ENCODE measurements at places on chromosomes 7 and 10.

DNA sequence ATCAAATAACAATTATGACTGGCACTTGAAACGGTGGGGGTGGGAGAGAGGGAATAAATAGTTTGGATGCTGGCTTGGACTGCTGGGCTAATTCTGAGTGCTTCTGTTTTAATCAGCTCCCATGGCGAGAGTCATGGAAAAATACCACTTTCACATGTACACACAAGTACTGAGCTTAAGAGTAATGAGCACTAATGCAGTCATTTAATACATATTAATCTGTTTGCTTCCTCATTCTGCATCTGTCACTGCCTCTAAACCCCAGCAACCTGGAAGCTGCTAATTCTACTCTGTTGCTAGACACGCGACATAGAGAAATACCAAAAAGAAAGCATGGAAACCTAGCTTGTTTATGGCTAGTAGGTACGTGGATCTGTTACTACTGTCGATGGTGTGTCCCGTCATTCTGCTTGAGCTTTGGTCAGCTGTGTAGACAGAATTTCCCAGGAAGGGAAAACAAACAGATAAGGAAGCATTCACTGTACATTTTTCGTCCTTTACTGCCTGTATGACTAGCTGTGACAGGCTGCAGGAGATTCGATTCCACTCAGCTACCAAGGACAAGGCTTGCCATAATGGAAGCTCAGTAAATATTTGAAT lies 238.8 kb downstream of the BAMBI start:
- DNase-seq: no peak

DNA sequence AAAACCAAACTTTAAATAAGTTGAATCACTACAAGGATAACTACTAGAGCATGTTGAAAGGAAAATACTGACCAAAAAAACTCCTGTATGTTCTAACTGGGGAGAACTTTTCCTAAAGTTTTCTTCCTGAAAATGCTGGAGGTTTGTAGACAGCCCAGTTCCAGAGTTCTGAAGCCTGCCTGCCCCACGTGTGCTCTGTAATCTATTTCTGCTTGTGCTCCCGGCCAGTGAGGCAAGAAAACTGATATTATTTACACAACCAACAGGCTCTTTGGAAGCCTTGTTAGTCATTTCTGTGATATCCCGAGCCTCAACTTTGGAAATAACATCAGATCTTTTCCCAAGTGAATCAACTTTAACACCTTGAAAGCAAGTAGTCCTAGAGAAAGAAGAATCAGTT lies 46.7 kb downstream of the ZFAND4 start:
- DNase-seq: no peak

GRCh38 chr7:48067475-48067874 lies 21.6 kb upstream of the UPP1 start:
- DNase-seq: no peak

GRCh38 chr7:77439572-77439971 lies 23.4 kb upstream of the GSAP start:
- DNase-seq: no peak

GRCh38 chr7:158133515-158134271 lies 453.9 kb downstream of the PTPRN2 start:
- no peak for DNase-seq

GRCh38 chr10:86330778-86331763 lies 35.5 kb downstream of the GRID1 start:
- no peak for DNase-seq

DNA sequence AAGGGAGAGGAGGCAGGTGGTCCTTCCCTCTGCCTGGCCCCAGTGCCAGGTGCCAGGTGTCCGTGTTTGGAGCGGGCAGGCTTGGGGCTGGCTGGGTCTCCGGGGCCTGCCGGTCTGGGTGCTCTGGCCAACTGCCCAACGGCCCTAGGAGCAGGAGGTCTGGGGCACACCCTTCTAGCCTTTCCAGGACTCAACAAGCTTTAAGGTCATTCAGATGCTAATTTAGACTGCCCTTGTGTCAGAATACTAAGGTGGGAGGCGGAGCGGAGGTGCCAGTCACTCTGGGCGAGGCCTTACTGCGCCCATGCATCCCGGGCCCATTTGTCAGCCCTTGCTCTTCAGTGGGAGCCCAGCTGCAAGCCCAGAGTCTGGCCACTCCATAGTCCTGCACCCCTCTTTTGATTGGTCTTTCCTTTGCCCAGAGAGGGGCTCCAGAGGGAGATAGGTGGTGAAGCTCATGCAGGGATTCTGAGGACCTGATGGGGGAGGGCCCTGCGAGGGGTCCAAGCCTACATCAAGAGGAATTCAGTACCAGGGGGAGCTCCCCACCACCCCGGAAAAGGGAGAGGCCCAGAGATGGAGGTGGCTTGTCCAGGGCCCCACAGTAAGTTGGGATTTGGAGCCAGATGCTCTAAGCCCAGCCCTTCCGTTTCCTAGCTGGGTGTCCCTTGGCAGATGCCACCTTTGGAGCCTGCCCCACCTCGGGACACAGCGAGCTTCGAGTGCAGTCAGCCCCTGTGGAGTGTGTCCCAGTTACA lies 1.3 kb downstream of the PGAM2 start:
- no peak for DNase-seq

- no peak for DNase-seq
Measured at GRCh38 chr7:2404714-2405119, 1.3 kb downstream of the CHST12 start.

- no peak for DNase-seq
Measured at GRCh38 chr7:101550641-101551541, 78.2 kb downstream of the MYL10 start.

DNA sequence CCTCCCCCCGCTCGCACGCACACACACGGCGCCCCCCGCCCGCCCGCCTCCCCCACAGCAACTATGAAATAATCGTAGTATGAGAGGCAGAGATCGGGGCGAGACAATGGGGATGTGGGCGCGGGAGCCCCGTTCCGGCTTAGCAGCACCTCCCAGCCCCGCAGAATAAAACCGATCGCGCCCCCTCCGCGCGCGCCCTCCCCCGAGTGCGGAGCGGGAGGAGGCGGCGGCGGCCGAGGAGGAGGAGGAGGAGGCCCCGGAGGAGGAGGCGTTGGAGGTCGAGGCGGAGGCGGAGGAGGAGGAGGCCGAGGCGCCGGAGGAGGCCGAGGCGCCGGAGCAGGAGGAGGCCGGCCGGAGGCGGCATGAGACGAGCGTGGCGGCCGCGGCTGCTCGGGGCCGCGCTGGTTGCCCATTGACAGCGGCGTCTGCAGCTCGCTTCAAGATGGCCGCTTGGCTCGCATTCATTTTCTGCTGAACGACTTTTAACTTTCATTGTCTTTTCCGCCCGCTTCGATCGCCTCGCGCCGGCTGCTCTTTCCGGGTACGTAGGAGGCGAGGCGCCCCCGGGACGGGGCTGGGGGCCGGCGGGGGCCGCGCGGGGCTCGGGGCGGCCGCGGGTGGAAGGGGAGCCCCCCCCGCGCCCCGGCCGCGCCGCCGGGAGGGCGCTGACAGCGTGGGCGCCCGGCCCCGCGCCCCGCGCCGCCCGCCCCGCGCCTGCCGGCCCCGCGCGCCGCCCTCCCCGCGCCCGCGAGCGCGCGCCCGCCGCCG lies 441 bp downstream of the BMI1 start:
- no peak for DNase-seq

DNA sequence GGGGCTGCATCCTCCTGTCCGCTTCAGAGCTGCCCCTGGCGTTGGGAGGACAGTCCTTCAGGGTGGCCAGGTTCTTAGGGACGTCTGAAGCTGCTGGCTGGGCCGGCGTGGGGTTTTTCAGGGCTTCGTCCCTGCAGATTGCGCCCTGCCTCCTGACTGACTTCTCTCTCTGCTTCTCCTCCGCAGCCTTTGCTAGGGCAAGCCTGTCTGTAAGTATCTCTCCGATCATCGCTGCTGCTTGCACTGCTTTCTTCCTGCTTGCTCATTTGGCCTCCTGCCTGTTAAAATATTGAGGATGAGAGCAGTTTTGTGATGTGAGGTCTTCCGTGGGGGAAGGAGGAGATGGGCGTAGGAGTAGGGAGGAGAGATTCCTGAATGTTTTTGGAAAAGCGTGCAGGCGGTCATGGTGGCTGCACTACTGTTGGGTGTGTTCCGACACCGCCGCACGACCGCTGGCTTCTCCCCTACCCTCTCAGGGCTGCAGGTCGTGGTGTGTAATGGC lies 25.3 kb downstream of the PFKFB3 start:
- no peak for DNase-seq

DNA sequence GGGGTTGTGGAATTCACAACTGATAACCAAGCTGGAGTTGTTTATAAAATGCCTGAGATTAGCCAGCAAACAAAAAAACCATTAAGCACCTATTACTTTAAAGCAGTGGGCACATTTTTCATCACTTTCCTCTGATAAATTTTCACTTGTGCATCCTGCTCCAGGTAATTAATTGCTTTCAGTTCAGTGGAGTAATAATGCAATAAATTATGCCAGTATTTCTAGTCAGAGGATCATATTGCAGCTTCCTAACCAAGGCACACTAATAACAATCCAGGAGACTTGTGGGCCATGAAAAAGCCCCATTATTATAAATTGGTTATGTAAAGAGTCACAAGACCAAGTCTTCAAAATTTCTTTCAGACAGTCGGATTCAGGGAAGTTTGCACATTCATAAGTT lies 193.2 kb downstream of the LRMDA start:
- DNase-seq: no peak

GRCh38 chr10:27319752-27320431 lies 79.3 kb upstream of the ACBD5 start:
- DNase-seq: peak; percentile 1

- no peak for DNase-seq
Measured at GRCh38 chr10:66350622-66351399, 575.0 kb upstream of the LRRTM3 start.

DNA sequence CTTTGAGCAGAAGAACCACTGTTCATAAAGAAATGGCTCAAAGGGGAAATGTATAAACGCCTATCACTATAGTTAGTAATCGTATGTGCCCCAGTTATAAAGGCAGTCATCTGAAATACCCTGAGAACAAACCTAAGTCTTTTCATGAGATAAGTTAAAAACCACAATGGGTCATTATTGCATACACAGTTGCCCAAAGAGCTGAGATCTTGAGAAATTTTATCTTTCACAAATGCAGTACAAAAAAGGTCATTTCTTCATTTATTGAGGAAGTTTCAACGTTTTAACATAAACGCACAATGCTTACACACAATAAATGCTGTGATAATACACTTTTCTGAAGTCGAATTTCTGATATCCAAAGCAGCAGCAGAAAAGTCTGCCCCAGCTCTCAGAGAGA lies 114.4 kb downstream of the MICU1 start:
- peak; percentile 87 for DNase-seq

GRCh38 chr7:146176860-146177259 lies 60.3 kb downstream of the CNTNAP2 start:
- DNase-seq: no peak

- no peak for DNase-seq
Measured at GRCh38 chr7:124790645-124791044, 25.1 kb upstream of the GPR37 start.

DNA sequence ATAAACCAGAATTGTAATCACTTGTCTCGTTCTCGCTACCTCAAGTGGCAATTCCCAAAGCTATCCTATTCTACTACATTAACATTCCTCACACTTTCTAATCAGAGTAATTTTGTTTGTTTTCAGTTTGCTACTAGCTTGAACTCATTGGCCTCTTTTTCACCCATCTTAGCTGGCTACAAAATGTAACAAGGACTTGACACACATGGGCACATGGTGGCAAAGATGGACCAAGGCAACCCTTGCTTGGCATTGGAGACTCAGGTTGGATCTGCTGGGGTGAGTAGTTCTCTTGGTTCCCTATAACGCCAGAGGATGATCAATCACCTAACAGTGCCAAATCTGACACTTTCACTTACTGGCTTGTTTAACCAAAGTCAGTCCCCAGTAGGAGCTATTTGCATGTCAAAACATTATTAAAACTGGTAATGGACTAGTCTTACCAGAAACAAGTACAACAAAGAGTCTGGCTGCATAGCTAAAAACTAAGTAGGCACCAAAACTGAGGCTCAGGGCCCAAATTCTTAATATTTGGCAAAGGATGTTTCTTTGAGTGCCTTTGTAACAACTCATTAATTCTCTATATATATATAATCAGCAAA lies 1.9 kb downstream of the USP6NL start:
- DNase-seq: no peak

DNA sequence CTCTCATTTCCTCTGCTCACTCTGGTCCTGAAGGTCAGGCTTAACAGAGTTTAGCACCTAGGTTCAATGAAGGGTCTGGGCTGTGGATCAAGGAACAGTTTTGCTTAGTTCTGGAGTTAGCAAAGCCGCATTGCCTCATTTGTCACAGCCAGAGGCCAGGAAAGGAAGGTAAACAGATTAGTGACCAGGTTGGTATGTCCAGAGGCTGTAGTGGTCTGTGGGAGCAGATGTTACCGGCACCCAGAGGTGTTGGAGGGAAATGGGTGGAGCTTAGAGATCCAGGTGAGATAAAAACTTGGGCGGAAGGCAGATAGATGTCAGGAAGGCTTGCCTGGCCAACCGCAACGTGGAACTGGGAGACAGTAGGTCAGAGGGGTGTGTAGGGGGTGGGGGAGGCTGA lies 36.6 kb upstream of the ZMIZ2 start:
- DNase-seq: no peak

GRCh38 chr7:148753224-148753623 lies 54.5 kb downstream of the CUL1 start:
- DNase-seq: no peak

DNA sequence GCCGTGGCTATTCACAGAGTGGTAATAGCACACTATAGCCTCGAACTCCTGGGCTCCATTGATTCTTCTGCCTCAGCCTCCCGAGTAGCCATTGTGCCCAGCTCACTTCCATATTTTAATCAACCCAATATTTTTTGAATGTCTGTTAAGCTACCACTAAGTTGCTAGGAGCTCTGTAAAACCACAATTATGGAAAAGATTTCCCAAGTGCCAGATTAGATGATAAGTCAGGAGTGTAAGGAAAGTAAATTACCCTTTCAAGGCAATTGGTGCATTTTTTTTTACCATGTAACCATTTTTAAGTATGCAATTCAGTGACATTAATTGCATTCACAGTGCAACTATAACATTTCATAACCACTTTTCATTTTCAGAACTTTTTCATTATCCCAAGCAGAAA lies 87.5 kb upstream of the GATAD1 start:
- no peak for DNase-seq

DNA sequence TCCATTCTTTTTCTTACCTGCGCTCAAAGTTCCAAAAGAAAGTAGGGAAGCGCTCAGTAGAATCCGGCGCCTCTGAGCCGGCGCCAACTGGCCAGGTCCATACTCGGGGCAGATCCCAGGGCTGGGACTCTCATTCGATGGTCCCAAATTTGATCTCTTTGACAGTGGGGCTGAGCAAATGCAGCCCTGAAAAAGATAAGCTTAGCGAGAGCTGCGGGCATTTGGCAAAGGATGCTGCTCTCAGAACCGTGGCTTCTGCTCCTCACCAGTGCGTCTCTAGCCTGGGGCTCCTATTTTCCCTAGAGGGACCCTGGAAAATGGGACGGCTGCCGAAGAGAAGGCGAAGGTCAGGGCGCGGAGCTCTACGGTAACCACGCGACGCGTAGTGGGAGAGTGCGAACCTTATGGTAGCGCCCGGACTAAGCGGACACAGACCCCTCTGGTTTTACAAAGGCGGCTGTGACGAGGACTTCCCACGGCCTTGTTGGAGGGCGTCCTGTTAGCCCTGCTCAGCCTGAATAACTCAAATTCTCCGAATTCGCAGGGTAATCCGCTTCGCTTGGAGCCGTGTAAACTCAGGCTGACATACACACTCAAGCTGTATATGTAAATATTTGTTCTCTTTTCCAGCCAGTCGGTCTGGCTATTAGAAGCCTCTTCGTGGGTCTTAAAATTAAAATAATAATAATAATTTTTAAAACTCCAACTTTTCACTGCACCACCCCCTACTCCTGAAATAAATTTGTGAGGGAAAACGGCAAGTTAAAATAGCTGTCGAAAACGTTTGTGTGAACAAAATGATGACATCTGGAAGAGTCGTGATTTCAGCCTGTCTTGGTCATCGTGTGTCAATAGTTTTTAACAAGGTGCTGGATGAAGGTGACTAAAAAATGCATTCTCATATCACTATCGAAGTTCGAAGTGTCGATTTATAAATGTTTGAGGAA lies 869 bp upstream of the TBX20 start:
- DNase-seq: no peak
